NCI-H226 (cell line): ENCODE measurements at places on chromosomes 6 and 20.
A peak's percentile ranks its signal among the peaks of the same experiment; 100 is the strongest.

DNA sequence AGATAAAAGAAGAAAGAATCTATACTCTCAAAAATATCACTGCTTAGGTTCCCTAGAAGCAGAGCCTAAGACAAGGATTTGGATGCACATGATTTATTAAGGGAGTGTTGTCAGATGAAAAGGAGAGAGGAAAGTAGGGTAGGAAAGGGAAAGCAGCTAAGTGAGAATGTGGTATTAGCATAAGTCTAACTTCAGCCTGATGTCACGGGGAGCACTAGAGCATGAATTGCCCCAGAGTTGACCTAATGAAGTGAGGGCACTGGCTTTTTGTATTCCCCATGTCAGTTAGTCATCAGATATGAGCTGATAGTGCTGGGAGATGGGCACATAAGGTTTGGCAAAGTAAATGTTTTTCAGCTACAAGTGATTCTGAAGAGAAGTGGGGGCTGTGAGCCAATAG, 129.0 kb upstream of the THEMIS start:
- no peak for DNase-seq

DNA sequence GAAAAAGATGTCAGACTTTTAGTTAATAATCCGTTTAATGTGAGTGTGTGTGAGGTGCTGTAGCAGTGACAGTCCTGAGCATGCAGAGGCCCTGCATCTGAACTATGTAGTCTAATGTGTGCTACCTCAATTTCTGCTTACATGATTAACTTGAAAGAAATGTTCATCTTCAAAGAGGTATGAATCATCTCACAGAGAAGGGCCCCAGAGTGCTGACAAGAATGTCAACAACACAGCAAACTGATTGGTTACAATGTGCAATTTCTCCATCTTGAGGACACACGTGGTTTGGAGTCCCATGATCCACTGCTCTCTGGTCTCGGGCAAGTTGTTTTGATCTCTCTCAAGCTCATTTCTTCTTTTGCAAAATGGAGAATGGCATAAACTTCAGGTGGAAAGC, 61.7 kb upstream of the EMILIN3 start:
- DNase-seq, result peak; percentile 48

GRCh38 chr20:44581515-44581914, 864 bp upstream of the PKIG start:
- DNase-seq, result no peak

DNA sequence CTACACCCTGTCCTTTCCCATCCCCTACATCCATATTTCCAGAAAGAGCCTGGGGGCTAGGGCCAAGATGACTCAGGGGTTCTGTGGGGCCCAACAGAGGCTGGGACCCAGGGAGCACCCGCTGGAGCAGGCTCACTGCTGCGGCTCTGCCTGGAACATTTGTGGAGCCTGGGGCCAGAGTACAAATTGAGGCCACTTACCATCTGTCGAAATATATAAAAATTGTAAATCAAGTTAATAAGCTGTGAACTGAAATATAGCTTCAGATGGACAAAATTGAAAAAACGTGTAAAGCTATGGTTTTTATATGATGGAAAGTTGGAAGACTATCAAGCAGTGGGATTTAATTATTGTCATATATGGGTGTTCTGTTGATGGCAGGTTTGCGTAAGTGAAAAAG, 82.9 kb upstream of the ATXN1 start:
- DNase-seq, result no peak

DNA sequence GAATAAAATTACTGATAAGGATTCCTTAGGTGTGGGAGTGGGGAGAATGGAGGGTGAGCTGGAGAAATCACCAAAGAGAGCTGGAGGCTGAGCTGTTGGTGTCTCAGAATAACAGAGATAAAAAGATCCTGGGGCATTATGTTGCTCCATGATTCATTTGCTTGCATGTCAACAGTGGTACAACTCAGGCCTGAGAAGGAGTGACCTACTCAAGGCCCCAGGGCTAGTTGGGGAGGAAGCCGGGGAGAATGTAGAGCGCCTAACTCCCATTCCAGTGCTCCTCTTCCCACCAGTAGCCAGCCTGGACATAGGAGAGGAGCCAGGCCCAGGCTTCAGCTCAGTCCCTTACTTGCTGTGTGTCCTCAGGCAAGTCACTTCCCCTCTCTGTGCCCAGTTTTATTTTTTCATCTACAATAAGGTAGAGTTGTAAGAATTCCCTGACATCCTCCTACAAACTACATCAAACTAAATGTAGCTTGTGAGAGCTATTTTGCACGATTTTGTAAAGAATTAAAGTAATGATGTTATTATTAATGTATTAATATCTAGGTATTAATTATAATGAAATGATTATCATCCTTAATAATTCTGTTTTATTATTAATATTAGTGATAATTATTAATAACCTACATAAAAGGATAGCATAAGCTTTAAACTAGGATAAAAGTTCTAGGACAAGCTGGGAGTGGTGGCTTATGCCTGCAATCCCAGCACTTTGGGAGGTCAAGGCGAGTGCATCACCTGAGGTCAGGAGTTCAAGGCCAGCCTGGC, 250.9 kb upstream of the SULF2 start:
- peak; percentile 82 for DNase-seq

DNA sequence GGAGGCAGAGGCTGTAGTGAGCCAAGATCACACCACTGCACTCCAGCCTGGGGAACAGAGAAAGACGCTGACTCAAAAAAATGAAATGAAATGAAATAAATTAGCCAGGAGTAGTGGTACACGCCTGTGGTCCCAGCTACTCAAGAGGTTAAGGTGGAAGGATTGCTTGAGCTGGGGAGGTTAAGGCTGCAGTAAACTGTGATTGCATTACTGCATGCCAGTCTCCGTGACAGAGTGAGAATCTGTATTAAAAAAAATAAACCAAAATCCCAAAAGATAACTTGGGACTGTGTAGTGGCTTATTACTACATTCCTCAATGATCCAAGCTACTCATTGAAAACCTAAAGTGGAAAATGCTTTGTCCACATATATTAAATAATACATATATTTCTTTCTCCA, 87.0 kb downstream of the SGK1 start:
- no peak for DNase-seq

GRCh38 chr6:46612645-46613044, 40.0 kb downstream of the CYP39A1 start:
- DNase-seq, result no peak

DNA sequence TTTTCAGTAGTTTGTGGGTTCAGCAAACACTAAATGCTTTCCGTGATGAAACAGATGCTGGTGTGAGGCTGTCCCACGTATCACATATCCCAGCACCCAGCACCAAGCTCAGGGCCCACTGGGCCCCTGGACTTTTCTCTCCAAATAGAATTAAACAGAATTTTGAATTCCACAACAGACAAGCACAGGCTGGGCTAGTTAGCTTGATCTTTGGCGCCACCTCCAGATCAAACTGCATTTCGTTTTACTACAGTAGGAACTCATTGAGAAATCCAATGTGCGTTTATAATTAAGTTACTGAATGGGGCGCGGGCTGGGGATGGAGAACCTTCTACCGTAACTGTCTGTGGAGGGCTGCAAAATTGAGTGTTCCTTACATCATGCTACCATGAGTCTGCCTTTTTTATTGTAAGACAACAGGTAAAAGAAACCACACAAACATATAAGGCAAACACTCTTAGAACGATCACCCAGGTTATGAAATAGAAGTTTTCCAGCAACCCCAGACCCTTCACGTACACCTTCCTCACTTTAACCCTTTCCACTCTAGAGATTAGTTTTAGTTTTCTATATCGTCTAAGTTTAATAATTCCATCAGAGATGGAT, 107.8 kb downstream of the ZFP64 start:
- DNase-seq, result peak; percentile 19

DNA sequence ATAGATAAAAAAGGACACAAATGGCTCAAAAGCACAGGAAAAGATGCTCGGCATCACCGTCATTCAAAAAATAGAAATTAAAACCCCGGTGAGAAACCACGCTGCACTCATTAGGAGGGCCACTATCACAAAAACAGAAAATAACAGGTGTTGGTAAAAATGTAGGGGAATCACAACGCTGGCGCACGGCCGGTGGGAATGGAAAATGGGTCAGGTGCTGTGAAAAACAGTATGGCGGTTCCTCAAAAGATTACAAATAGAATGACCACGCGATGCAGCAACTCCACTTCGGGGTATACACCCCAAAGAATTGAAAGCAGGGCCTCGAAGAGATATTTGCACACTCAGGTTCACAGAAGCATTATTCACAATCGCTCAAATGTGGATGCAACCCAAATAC, 28.3 kb downstream of the NPEPL1 start:
- no peak for DNase-seq

DNA sequence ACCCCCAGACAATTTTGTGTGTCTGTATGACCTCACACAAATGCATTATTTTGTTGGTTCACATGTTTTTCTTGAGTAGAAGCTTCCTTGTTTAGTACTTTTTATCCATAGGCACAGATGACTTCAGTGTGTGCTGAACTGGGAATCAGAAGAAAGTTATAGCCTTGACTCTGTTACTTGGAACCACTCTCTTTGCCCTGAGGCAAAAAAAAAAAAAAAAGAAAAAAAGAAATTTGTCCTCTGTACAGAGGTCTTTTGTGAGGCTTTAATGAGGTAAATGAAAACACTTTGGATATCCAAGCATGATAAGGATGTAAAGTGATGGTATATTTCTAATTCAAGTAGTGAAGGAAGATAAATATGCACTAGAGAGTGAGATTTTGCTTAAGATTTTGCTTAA, 51.9 kb downstream of the TRMT11 start:
- DNase-seq, result no peak

- DNase-seq, result no peak
These were observed 304.7 kb upstream of the FOXQ1 start for GRCh38 chr6:1007159-1007558.

GRCh38 chr6:53360093-53360912, 11.6 kb upstream of the ELOVL5 start:
- DNase-seq, result no peak

DNA sequence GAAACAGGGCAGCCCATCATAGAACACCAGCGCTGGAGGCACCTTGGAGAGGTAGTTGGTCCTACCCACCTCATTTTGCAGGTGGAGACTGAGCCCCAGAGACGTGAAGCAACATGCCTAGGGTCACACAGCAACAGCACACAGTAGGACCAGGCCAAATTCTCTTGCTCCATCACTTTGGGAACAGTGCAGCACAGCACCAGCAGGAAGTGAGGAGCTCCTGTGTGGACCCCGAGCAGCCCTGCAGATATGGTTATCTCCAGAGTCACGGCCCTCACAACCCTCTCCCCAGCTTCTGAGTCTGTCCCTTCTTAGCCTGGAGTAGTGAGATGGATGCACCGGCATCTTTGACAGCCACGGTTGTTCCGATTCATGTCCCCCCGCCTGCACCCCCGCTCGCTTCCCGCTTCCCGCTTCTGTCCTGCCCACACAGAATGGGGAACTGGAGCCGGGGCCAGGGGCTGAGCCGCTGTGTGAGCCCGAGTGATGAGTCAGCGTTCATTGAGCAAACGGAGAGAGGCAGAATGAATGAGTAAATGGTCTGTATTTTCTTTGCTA, 72.6 kb upstream of the DUSP22 start:
- DNase-seq, result no peak

DNA sequence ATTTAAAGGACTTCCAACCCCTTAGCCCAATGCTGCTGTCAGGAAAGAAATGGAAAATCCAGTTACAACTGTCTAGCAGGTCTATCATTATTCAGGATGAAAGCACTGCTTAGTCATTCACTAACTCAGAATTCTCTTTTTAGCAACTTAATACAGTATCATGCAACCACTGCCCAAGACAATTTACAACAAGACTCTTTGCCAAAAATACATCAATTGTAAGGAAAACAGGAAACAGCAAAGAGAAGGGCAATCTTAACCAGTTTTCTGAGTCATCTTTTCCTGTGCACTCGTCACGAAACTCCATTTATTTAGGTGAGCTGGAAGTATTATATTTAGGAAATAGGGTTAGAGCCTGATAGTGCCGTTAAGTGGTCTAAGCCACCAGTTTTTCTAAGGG, 1197.7 kb upstream of the CITED2 start:
- peak; percentile 92 for DNase-seq

DNA sequence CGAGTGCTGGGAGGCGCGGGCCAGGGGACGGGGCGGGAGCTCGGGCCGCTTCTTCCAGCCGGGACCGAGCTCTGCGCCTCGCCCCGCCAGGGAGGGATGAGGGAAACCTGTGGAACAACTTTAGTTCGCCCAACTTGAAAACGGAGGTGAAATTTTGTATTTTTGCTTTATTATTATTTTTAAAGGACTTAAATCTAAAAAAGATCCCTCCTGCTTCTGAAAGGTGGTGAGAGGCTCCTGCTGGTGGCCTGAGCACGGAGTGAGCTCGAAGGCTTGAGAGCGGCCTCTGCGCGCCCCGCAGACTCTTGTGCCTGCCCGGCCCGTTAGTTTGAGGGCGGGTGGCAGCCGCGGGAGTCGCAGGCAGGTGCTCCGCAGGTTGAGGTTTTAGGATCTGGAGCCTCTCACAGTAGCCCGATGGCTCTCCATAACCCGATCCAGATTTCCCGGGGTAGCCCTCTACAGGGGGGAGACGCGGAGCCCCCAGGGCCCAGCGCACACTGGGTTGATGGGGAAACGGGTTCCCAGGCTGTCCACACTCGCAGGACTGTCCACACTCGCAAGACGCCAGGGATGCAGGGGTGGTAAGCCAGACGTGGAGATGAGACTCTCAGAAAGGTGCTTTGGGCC, 46.2 kb upstream of the SUPT3H start:
- no peak for DNase-seq

DNA sequence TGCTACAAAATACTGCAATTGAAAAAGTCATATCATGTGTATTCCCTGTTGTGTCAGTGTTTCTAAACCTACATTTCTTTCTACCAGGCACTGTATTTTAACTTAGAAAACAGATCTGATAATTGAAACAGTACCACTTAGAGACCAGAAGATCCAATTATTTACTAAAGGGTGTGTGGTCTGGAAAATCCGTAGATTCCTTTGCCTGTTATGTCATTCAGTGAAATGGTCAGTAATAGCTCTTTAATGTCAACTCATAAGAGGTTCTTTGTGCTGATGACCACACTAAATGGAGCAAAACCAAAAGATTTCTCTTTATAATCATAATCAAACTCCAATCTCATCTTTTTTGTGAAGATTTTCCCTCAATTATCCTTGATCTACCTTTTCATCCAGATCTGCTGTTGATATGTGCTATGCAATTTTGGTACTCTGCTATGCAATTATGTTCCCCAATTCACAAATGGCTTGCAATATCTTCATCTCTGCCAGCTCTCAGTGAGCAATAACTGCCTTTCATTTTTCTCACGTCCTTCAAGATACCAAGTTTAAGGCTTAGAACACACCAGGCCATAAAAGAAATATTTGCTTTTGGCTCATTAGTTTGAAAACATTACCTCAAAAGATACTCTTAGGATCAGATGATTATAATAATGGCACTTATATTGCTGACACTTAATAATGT, 165.5 kb downstream of the MOXD1 start:
- DNase-seq, result no peak

DNA sequence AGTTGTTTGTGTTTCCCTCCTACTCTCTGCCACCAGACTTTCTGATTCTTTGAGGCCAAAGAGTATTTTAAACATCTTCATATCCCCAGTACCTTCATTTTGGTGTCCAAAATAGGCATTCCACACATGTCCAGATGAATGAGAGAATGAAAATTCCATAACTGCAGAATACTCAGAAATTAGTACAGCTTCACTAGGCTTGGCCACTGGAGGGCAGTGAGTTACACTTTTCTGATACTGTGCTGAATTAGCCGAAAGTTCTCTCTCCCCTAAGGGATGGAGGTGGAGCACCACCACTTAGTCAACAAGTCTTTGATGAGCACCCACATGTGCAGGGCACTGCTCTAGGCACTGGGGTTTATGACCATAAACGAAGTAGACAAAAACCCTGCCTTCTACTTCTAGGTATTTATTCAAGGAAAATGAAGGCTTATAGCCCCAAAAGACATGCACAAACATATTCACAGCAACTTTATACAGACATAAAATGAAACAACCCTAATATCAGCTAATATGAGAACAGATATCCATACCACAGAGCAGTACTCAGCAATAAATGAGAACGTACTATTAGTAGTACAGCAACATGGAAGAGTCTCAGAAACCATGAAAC, 46.1 kb upstream of the TMEM217 start:
- DNase-seq, result peak; percentile 29
